ENCODE measurements at places on chromosomes 1 and 21.

DNA sequence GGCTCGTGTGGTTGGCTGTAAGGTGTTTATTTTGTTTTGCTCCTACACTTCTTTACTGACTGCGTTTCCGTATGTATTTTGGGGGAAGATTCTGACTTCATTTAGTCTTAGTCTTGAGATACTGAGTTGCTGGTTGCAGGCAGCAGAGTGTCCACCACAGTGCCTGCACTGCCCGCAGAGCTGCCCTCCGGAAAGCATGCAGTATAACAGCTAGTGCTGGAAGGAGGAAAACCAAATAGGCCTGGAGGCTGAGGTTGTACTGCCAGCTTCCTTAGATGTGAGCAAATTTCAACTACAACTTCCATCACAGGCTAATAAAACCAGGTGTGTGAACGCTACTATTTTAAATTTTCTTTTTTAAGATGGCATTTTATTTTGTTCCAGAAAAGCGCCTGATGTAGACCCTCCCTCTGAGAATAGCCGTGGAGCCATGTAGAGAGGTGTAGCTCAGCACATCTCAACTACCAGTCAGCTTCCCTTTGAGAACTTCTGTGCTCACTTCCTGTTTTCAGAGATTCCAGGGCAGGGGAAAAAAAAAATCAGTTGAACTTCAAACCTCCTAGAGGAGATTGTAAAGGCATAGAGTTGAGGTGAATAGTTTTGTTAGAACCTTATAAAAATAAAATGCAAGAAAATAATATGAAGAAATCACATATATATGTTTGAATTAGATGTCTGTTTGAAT, 17.6 kb downstream of the LMO4 start:
- no peak for DNase-seq

DNA sequence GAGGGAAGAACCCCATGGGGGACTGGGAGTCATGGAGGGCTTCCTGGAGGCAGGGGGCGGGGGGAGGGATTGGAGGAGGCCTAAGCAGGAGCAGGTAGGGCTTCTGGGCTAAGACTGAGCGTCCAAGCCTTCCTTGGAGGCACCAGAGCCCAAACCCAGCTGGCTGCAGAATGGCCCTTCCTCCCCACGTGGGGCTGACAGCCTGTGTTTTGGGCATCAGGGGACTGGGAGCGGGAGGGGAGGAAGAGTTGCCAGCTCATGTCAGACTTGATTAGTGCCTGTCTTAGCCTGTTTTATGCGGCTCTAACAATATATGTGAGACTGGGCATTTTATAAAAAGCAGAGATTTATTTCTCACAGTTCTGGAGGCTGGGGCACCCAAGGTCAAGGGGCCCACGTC, 38.9 kb downstream of the AJAP1 start:
- no peak for DNase-seq

DNA sequence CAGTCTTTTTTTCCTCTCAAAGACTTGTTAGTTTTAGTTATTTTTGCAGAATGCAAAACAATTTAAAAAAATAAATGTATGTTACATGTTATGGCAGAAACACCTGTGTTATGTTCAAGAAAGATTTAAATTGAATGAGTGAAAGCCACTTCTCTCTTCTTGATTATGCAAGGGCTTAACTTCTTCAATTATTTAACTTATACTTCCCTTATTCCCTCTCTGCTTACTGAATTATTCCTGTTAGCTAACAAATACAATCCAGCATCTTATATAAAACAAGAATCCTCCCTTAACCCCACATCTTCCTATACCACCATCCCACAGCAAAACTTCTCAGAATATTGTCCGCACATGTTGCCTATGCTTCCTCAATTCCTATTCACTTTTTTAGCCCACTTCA, 10.7 kb upstream of the FCER1A start:
- DNase-seq, result no peak

DNA sequence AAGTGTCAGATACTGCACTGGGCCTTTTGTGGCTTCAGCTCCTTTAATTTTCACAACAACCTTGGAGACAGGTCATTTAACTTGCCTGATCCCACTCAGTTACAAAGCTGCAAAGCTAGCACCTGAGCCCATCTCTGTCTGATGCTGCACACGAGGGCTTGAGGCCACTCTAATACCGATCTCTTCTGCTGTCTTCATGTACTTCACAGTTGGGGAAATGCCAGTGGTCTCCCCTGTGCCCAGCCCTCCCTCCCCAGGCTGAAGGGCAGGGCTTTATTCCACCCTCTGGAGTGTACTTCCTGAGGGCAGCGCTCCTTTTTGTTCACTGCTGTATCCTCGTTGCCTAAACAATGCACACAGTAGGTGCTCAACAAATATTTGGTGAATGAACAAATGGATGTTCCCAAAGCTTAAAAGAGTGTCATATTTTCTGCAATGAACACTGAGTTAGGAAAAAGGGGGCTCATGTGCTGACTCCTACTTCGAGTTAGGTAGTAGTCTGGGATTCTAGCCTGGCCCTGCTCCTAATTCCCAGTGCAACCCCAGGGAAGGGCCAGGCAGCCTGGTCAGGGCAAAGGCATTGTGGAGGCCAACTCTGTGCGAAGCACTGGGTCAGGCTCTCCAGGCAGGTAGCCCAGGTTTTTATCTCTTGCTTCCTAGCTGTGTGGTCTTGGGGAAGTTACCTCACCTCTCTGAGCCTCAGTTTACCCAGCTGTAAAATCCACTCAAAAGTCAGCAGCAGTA, 1.1 kb downstream of the TMCO4 start:
- DNase-seq, result no peak

DNA sequence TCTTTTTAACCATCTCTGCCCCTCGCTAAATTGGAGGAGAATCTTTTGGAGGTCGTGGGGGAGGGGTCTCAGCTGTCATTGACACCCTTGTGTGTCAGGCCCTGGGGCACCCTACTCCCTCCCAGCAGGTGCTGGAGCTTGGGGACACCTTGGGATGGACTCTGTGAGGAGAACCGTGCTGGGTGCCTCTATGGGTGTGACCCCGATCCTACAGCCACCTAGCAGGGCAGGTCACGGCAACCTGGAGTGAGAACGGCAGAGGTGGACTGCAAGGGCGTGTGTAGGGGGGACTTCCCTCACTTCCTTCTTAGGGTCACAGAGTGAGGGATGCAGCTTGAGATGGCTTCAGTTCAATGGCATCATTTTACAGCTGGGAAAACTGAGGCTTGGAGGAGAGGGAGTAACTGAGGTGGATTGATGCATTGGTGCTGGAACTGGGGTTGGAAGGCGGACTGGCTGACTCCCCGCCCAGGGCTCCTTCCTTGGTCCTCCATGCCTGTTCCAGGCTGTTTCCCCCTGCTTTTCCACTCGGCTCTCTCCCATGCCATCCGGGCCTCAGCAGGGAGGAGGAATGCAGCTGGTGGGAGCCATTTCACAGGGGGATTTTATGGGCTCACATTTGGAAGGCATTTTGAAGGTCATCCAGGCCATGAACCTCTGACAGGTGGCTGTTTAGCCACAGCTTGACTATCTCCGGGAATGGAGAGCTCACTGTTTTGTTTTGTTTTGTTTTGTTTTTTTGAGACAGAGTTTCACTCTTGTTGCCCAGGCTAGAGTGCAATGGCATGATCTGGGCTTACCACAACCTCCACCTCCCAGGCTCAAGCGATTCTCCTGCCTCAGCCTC, 18.8 kb upstream of the ARHGEF10L start:
- DNase-seq, result no peak

DNA sequence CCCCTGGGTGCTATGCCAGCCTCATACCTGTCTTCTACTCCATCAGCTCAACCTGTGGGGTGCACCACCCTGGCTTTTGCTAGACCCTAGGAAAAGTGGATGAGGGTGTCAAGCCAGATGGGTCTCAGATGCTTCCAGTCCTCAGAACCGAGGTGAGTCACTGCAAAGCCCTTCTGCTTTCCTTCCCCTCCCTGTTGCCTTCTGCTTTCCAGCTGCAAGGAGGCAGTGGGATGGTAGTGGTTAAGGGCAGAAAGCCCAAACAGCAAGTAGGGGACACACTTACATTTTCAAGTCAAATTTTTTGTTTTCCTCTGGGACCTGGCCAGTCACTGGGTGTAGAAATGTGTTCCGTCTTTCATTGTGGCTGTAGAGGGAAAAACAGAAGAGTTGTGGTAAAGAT, 60.7 kb upstream of the GOLT1A start:
- no peak for DNase-seq

GRCh38 chr1:113991467-113991997, 12.3 kb downstream of the OLFML3 start:
- DNase-seq, result no peak

DNA sequence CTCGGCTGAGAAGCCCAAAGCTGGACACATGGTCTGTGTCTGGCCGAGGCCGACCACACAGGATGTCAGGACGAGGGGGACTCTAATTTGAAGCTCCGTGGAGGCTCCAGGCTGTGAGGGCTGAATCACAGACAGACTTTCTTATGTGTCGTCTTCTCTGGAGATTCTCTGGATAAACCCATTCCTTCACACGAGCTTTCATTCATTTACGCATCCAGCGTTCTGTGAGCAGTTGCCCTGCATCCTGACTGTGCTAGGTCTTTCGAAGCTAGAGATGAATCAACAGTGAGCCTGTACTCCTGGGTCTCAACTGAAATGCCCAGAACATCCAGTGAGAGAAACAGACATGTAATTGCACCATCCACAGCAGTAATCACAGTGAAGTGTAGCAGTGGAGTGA, 49.6 kb downstream of the ECE1 start:
- DNase-seq, result no peak

All from stimulated activated CD8-positive, alpha-beta memory T cell treated with anti-CD3 and anti-CD28 coated beads, Interleukin-2, amount 100 ng/mL, for 48 hours (primary cell).